ENCODE measurements at places on chromosomes 16 and 17. TPM values are rescaled to one million over a fixed set of nuclear protein-coding genes. Genes with fewer than 3 reads are reported as not detected.

Gene ABCC6
- total RNA-seq: not detected

Gene ACAP1
- 0.78 TPM for total RNA-seq

Gene HEXIM1
- 24.3 TPM for total RNA-seq

Gene PRKCB
- total RNA-seq: not detected

Data from airway epithelial cell (primary cell).